ENCODE measurements at places on chromosomes 7 and 10. TPM values are rescaled to one million over a fixed set of nuclear protein-coding genes. Genes with fewer than 3 reads are reported as not detected.

HOXA7 gene
- 6.7 TPM for total RNA-seq

PLAC9 gene
- total RNA-seq = 62.4 TPM

DNA sequence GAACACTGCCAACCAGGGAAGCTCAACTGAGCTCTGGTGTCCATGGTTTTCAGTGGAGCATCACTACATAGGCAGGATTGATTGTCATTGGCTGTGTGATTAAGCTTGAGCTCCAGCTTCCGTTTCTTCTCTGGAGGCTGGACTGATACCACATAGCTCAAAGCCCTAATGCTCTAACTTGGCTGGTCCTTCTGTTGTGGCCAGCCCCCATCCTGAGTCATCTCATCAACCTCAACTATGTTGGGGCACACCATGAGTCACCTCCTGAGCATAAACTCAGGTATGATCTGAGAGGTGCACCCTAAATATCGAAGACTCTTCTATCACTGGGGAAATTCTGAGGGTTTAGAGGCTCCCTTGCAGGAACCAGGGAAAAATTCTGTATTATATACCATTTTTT lies 114.5 kb upstream of the INHBA start:
- no peak for DNase-seq

LBX1 gene
- not detected for total RNA-seq

- DNase-seq = no peak
Observed at GRCh38 chr10:74593470-74593869, 232.9 kb upstream of the KAT6B start.
